ENCODE measurements at places on chromosomes 5 and 9.

DNA sequence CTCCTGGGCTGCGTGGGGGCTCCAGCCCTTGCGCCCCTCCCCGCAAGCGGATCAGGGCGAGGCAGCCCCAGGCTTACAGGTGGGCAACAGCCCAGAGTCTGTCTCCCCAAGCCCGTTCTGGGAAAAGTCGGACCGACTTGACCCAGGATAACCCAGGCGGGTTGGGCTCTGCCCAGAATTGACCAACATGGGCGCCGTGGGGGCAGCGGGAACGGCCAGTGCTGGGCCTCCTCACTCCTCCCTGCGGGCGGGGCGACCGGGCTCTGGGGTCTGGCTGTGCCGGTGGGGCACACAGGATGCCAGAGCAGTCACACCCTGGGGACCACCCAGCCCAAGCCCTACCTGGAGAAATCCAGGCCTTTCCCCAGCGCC lies 15.3 kb upstream of the SYNPO start:
- no peak for DNase-seq

DNA sequence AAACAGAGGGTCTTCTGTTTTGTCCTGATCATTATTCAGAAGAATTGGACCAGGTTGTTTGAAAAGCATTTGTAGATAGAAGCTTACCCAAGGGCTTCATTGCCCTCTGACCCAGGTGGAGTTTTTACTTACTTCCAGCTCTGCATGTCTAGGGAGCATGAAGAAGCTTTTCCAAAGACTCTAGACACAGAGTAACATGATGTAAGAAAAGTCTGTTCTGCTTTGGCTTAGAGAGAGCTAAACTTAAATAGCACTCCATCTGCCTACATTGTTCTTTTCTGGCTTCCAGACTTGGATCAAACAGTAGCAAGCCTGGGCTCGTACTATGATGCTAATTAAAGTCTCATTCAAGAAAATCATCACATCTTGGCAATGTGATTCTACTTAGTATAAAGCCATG lies 112.1 kb downstream of the SNCAIP start:
- no peak for DNase-seq

DNA sequence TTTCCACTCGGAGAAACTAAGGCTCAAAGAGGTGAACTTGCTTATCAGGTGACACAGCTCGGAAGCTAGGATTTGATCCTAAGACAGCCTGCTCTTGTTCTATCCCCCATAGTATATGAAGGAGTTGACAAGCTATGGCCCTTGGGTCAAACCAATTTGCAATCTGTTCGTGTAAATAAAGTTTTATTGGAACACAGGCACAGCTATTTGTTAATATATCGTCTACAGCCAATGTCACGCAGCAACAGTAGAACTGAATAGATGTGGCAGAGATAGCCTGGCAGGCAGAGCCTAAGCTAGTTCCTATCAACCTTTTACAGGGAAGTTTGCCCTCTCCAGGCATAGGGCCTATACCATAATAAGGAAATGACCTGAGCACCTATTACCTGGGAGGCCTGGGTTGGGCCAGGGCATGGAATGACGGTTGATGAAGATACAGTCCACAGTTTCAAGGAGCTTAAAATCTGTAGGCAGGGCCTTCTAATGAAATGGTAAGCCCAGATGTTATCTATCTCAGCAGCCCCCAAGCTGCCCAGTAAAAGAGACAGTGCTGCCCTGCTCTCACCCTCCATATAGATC lies 179.0 kb downstream of the TTLL11 start:
- no peak for DNase-seq

DNA sequence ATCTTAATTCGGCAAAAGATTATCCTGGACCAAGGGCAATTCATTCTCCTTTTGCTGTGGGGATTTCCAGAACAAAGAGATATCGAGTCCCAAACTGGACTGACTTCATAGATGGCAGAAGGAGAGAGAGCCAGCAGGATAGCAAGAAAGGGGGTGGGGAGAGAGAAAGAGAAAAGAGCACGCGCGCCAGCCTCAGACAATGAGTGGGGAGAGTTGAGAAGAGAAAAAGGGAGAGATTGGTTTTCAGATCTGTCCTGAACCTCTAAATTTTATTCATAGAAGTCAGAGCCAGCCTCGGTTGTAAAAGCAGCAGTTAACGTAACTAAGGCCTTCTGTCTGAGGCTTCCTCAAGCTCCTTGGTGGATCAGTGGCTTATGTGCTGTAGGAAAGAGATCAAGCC lies 55.3 kb upstream of the ALDH1B1 start:
- no peak for DNase-seq

DNA sequence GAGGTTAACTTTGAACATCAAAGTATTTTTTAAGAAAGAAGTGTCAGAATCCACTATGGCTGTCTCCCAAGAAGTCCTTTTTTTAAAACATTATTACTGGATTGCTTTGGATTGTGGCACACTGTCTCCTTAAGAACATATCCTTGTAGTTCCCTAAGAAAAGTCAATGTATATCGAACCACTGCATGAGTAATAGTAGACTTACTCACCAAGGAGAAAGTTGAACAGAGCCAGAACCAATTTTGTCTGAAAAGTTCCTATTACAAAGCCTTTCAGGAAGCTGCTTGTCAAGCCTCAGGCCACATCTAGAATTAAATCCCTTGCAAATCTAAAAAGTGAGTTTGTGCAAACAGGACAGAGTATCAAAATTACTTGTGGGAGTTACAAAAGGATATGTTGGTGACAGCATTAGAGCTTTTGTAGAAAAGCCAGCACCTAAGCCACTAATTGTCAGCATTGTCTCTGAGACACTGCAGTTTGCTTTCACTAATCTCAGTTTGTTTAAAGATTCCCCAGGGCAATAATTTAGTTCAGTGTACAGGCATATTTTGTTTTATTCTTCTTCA lies 195.4 kb downstream of the MPDZ start:
- DNase-seq = peak; percentile 39

DNA sequence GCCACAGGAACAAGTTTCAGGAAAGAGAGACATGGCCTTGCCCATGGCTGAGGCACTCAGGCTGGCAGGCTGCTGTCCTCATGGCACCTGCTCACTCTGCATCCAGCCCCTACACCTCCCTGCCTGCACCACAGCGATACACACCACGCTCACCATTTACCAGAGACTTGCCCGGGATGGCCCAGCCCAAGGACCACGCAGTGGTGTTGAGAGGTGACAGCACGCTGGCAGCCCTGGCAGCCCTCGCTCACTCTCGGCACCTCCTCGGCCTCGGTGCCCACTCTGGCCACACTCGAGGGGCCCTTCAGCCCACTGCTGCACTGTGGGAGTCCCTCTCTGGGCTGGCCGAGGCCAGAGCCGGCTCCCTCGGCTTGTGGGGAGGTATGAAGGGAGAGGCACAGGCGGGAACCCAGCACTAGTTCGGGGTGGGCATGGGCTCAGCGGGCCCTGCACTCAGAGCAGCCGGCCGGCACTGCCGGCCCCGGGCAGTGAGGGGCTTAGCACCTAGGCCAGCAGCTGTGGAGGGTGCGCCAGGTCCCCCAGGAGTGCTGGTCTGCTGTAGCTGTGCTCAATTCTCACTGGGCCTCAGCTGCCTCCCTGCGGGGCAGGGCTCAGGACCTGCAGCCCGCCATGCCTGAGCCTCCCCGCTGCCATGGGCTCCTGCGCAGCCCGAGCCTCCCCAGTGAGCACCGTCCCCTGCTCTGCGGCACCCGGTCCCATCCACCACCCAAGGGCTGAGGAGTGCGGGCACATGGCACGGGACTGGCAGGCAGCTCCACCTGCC lies 20.3 kb downstream of the ZDHHC11B start:
- DNase-seq = no peak

DNA sequence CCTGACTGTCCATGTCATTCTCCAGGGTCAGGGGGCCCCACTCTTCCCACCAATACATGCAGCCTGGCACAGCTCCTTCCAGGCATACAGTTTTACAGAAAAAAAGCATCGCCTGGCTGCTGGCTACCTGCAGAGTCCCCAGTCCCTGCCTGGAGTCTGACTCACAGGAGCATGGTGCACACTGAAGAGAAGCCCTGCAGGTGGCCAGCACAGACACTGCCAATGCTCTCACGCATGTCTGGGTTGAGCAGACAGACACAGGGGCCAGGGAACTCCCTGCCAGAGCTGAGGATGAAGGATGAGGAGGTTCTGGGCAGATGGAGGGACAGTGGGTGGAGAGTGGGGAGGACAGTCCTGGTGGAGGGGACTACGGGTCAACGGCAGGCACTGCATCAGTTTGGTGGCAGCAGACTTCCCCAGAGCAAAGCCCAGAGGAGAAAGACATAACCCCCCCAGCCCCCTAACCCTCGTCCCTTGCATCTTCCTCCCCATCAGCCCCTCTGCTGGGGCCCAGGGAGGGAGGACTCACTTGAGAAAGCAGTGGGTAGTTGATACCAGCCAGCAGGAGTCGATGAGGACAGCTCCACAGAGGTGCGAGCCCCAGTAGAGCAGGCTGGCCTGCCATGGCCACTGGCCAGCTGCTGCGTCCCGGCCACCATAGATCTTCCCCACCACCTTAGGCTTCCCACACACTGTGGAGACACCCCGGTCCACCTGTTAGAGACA lies 72.9 kb upstream of the SPTLC1 start:
- peak; percentile 4 for DNase-seq

DNA sequence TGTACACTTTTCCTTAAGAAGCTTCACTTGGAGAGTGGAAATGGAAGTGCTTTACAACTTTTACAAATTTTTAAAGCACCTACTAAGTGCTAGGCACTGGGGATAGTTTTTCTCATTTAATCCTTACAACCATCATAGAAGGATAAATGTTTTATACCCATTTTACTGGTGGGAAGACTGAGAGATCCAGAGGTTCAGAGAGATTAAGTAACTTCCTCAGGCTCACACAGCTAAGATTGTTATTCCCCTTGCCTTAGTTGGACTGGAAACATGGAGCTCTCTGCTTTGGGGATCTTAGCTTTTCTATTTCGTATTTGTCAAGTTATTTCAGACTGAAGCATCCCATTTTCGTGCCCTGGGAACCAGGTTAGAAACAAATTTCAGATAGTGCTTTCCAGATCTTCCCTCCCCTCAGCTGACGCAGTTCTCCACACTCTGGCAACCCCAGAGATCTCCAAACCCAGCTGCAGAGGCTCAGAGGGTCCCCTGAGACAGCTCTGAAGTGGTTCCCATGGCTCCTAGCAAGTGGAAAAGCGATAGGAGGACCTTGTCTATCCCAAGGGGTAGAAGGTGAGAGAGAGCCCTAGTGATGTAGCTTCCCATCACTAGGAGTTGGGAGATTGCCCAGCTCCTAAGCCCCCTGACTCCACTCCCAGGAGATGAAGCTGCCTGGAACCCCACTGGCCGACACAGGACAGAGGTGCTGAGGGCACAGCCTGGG lies 16.2 kb upstream of the GABBR2 start:
- no peak for DNase-seq

- no peak for DNase-seq
Measured at GRCh38 chr9:32455738-32456137, 70.3 kb downstream of the RIGI start.

DNA sequence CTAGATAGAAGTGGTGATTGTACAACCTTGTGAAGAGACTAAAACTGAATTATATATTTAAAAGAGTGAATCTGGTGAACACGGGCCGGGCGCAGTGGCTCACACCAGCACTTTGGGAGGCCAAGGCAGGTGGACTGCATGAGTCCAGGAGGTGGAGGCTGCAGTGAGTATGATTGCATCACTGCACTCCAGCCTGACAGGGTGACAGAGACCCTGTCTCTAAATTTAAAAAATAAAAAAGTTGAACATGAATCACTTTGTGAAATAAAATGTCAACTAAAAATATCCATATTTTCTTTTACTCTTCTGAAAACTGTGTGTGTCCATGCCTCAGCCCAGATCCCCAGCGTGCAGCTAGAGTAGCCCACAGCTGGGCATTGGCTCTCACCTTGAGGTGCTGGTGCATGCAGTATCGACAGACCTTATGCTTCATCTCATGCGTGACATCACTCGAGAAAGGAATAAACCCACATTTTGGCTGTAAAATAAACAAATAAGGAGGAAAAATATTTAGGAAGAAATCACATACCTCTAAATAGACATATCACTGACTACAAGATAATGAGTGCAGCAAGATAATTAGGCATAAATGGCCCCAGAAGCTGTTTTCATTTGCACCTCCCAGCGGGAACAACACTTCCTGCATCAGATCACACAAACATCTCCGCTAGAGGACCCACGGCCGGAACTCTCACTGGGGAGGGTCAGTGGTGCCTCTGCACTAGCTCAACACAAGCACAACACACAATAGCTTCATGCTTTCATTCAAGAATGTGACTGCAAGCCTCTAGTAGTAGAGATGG lies 22.1 kb downstream of the IPPK start:
- DNase-seq = no peak

DNA sequence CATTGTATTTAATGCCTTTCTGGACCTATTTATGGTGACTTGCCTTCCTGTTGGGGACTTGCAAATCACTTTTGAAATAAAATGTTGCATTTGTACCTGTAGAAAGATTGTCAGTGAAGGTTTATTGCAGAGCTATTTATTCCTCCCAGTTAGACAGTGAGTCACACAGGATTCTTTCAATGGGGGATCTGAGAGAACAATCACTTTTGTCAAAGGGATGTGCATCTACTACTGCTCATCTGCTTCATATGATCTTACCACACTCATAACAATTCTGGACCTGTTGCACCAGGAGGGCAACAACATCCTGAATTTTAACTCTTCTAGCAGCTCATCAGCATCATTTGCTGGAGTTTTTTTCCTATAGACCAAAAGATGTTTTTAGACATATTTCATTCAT lies 66.8 kb downstream of the FBXL7 start:
- peak; percentile 13 for DNase-seq

- DNase-seq = no peak
Measured at GRCh38 chr9:14941501-14942405, 31.5 kb upstream of the FREM1 start.

DNA sequence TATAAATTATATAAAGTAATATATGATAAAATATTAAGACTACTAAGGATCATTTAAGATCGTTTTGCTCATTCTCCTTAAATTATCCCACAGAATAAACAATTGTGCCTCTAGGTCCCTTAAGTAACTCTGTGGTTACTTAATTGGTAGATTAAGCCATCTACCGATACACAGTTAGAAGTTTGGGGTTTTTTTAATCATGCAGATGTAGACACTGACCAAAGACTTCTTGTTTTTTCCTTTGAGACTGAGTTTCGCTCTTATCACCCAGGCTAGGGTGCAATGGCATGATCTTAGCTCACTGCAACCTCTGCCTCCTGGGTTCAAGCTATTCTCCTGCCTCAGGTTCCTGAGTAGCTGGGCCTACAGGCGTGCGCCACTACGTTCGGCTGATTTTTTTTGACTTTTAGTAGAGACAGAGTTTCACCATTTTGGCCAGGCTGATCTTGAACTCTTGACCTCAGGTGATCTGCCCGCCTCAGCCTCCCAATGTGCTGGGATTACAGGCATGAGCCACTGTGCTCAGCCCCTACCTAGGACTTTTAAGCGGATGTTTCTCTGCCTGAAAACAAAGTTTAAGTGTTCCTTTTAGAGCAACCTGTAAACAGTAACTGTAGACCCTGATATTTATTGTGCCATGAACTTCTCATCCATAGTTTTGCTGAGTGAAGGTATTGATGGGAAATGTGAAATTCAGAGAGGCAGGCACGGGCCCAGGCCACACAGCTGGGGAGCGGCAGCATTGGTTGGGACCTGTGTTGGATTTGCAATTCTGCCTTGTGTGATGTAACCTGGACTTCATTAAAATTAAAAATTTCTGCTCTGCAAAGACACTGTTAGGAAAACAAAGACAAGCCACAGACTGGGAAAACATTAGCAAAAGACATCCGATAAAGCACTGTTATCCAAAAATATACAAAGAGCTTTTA lies 11.6 kb downstream of the CEL start:
- no peak for DNase-seq

- DNase-seq = no peak
Measured at GRCh38 chr5:147601652-147602051, 91.8 kb upstream of the DPYSL3 start.

GRCh38 chr5:132005591-132005990 lies 5.9 kb downstream of the ACSL6 start:
- no peak for DNase-seq

- DNase-seq = no peak
Measured at GRCh38 chr9:76462126-76462525, 3.1 kb downstream of the GCNT1 start.

All from fibroblast of skin of back (primary cell).